ENCODE measurements at places on chromosomes 2 and 18. TPM values are rescaled to one million over a fixed set of nuclear protein-coding genes. Genes with fewer than 3 reads are reported as not detected.

TP53I3 gene
- total RNA-seq, result 10.4 TPM

MAP3K20 gene
- total RNA-seq, result 67.2 TPM

NMS gene
- total RNA-seq, result not detected

CROCC2 gene
- total RNA-seq, result not detected
